ENCODE measurements at places on chromosomes 4 and X.

GRCh38 chr4:182913621-182914020 lies 3.6 kb downstream of the DCTD start:
- no peak for DNase-seq

GRCh38 chr4:149120331-149121022 lies 678.3 kb upstream of the NR3C2 start:
- DNase-seq, result no peak

DNA sequence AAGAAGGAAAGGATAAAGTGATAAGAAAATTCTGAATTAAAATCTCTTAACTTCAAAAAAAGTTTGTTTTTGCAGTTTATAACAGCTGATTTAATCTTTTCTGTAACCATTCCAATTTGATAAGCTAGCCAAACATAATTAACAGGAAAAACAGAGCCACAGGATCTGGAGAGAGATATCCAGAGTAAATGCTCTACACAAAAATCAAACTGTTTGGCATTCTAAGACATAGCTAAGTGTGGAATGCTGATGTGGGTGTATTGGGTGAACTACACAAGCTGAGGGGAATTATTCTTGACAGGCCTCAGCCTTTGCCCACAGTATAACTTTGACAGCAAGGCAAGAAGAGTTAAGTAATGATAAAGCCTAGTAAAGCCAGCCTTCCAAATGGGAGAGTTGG lies 184.8 kb downstream of the GABRG1 start:
- DNase-seq, result no peak

DNA sequence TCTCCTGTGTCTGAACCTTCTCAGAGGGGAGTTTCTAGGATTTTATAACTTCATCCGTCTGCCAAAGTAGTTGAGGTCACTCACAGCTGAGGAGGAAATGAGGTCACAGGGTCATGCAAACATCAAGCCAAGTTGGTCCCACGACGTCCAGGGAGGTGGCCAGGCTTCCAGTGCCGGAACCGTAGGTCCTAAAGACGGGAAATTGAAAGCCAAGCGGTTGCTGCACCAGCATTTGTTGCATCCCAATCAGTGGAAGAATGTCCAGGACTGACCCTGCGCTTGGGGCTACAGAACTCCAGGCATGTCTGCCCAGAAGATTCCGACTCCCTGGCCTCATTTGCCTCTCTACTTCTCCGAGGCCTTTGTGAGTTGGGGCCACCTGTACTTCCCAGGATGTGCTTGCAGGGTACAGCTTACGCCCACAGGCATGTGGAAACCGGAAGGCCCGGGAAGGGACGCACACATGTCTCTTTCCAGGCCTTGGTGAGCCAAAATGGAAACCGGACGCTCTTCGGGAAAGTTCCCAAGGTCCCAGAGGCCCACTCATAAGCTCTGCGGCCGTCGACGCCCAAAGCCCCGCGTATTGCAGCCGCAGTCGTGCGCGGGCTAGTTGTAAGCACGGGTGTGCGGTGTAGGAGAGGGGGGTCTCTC lies 9.3 kb downstream of the PRDM8 start:
- no peak for DNase-seq

GRCh38 chr4:75643651-75644050 lies 13.3 kb upstream of the CDKL2 start:
- no peak for DNase-seq

GRCh38 chrX:133965321-133965720 lies 20.1 kb downstream of the GPC3 start:
- no peak for DNase-seq
